ENCODE measurements at places on chromosomes 7 and 10.
A peak's percentile ranks its signal among the peaks of the same experiment; 100 is the strongest.

- peak; percentile 87 for DNase-seq
Observed at GRCh38 chr10:6052247-6053221, 9.6 kb downstream of the IL2RA start.

GRCh38 chr10:78264361-78264760 is 230.7 kb downstream of the RPS24 start:
- DNase-seq, result no peak

- peak; percentile 38 for DNase-seq
Observed at GRCh38 chr7:4797858-4798705, 22.7 kb downstream of the AP5Z1 start.

DNA sequence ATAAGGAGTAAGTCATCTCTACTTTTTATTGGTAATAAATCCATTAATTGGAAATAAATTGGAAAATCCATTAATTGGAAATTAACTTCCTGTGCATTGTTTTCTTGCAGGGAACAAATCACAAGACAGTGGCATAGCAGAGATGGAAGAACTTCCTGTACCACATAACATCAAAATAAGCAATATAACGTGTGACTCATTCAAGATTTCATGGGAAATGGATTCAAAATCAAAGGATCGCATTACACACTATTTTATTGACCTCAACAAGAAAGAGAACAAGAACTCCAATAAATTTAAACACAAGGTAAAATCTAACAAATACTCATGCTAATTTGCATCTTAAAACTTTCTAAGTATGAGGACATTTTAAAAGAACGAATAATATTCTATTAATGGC is 57.8 kb downstream of the PHYHIPL start:
- no peak for DNase-seq

DNA sequence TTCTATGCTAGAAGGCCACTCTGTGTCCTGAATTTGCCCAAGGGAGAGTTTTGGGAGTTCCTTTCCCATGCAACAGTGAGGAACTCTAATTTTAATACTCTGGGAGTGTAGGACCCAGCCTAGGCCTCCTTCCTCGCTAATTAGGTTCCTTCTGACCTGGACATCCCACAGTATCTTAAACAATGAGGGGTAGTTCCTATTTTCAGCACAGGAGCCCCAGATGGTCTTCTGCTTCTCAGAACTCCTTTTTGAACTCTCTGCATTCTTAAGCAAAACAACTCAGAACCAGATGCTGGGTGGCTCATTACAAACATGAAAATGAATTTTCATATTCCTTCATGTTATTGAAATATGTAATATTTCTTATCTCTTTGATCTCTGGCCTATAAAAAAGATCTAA is 116.9 kb downstream of the LRMDA start:
- no peak for DNase-seq

DNA sequence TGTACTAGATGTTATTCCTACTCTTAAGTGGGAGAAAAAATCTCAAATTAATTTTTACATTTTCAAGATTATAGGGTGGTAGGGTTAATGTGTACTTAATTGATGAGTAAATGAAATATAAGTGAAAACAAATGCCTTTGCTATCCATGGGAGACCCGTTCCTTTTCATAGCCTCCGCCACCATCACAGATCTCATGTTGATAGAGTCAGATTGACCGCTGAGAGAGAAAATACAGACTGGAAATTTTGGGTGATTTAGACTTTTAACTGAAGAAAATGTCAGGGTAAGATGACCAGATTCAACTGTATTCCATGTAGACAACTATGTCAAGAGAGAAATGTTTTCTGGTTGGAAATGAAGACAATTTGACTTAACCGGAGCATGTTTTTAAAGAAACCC is 446.2 kb downstream of the AUTS2 start:
- DNase-seq, result no peak

DNA sequence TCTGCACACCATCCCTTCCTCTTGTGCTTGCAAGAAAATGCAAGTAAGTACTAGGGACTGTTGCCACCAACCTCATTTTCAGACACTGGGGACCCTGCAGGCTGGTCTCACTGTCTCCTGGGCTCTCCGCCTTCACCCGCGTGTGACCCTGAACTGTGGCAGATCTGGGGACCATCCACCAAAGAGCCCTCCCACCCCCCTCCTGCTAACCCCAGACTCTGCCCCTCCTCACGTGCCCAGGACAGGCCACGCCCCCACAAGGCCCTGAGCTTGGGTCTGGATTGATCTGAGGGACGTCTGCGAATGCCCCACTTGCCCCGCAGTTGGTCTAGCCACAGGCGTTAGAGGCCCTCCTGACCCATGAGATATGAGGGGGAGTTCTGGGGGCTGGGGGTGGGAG is 8.1 kb downstream of the CNPY1 start:
- no peak for DNase-seq

- no peak for DNase-seq
Observed at GRCh38 chr7:132307465-132307864, 268.8 kb downstream of the PLXNA4 start.

- no peak for DNase-seq
Observed at GRCh38 chr10:16950656-16951601, 133.7 kb upstream of the RSU1 start.

Data from activated CD4-positive, alpha-beta T cell treated with anti-CD3 and anti-CD28 coated beads, Interleukin-2, amount 50 U/mL, for 24 hours (primary cell).